ENCODE measurements at places on chromosomes 7 and 10. TPM values are rescaled to one million over a fixed set of nuclear protein-coding genes. Genes with fewer than 3 reads are reported as not detected.
A peak's percentile ranks its signal among the peaks of the same experiment; 100 is the strongest.

DNA sequence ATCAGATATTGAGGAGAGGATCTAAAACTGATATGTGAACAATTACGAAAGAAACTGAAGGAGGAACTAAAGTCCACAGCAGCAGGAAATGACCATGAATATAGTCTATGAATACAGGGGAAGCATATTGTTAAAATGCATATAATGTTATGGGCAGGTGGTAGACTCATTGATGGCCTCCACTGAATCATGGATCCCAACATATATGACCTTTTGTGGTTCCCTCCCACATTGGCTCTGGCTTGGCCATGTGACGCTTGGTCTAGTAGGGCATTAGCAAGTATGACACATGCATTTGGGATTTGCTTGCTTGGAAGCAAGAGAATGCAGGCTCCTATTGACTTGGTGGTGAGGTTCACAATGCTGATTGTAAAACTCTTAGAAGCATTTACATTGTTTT lies 55.2 kb upstream of the RAB18 start:
- peak; percentile 36 for DNase-seq

The PGAM2 gene
- not detected for total RNA-seq

GRCh38 chr10:18918532-18918931 lies 130.1 kb upstream of the MALRD1 start:
- DNase-seq = no peak

DNA sequence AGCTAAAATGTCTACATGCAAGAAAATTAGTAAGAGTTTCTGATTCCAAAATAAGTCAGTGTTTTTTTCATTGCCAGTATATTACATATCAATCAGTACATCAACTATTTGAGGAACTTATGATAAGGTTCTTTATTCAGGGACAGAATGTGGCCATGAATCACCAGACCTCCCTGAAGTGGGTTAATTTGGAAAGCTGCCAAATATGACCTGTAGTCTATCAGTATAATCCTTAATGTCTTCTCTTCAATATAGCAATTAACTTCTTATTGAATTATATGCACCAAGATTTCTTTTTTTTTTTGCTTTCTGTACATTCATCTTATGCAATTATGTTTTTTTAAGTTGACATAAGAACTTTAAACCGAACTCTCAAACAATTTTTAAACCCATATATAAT lies 714.5 kb upstream of the POT1 start:
- no peak for DNase-seq

GRCh38 chr7:120941856-120942255 lies 8.7 kb upstream of the ING3 start:
- DNase-seq = no peak

The CYP3A5 gene
- total RNA-seq = 0.75 TPM

DNA sequence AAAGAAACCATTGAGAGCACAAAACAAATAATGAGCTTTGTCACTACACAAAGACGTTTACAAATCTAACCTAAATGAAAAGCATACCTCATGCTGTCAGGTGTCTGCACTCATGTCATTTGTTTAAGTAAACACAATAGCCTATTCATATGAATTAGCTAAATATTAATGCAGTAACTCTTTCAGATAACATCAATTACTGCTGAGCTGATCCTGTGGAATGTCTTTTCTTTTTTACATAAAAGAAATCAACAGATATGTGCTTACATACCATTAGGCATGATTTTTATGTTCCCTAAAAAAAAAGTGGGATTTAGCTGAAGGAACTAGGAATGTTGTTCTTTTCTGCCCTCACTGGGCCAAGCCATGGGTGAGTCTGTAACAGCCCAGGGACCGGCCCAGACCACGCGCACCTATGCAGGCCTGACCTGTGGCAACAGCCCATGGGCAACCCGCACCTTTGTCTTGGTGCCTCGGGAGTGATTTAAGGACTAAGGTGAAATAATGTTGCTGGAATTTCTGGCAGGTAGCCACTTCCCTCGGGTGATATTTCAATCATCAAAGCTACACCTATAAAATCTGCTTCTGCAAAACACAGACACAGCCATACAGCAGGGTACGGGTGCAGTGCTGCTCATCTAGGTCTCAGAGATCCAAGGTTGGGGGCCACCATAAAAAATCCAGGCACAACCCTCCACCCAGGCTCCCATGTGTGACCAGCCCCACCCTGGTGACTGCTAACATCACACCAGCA lies 44.6 kb downstream of the FGFR2 start:
- peak; percentile 20 for DNase-seq

The ARHGEF35 gene
- total RNA-seq = 5.3 TPM

DNA sequence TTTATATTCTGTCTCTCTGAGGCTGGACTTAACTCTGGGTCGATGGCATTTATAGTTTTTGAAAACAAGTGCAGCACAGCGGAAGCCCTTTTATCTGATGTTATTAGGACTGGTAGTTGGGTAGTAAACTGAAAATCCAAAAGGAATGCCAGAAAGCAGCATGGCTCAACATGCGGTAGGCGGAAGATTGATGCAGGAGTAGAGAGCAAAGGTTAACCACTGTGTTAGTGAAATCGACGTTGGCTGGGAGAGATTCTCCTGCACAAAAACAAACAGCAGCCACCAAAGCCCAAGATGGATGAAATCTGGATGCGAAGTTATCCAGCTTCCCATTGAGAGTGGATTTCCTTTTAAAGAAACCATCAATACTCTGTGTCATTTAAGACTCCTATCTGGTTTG lies 54.5 kb upstream of the EMX2 start:
- DNase-seq = no peak

DNA sequence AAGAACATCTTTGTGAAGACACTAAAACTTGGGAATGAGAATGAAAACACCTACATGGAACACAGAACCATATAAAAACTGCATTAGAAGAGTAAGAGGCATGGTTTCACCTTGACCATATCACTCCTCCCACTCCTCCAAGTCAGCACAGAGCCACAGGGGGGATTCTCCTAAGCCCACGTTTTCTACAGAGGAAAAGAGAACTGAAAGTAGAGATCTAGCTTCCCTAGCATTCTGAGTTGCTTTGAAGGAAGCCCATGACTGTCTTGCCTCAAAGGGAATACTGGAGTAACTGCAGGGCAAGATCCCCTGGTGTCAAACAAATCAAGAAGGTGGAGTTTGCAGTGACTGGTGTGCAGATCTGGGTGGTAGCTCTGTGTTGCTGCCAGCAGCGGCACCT lies 43.9 kb downstream of the HBP1 start:
- no peak for DNase-seq

Measured in epithelial cell of proximal tubule (primary cell).